ENCODE measurements at places on chromosomes 7 and 10.
A peak's percentile ranks its signal among the peaks of the same experiment; 100 is the strongest.

- DNase-seq, result no peak
Observed at GRCh38 chr7:18444826-18445225, 50.7 kb upstream of the HDAC9 start.

DNA sequence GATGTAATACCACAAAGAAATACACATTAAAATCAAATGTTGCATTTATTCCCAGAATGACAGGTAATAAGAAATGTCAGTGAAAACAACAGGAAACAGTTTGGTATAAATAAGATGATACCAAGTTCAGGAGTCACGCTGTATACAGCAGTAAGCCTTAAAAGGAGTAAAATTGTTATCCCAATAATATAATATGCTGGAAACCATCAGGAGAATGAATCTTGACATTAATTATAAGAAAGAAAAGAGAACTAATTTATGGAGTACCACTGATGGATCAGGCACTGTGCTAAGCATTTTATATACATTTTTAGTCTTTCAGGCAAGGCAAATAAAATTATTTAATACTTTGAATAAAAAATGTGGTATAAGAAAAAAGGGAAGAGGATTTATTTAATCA lies 27.6 kb downstream of the PRKAR2B start:
- DNase-seq, result no peak

- no peak for DNase-seq
Observed at GRCh38 chr10:8705415-8705814, 650.9 kb downstream of the GATA3 start.

DNA sequence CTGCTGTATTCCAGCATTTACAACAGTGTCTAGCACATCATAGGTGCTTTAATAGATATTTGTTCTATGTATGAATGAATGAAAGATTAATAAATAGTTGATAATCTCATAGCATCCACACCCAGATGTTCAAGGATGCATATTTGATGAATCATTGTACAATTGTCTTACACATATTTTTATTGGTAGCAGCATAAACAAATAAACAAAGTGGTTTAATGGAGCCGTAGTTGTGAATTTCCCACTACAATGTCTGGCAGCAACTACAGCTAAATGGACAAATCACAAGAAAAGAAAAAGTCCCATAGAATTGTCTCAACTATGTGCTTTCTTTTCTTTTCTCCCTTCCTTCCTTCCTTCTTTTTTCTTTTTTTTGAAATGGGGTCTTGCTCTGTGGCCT lies 150.8 kb downstream of the NRP1 start:
- DNase-seq, result no peak

DNA sequence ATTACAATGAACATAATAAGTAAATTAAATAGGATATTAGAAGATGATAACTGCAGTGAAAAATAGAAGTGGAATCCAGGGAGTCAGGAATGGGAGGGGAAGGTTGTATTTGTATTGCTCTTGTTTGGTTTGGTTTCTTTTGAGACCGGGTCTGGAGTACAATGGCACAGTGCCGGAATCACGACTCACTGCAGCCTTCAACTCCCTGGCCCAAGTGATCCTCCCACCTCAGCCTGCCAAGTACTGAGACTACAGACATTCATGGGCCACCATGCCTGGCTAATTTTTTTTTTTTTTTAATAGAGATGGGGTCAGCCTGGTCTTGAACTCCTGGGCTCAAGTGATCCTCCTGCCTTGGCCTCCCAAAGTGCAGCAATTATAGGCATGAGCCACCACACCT lies 59.9 kb upstream of the LRRC4 start:
- no peak for DNase-seq

DNA sequence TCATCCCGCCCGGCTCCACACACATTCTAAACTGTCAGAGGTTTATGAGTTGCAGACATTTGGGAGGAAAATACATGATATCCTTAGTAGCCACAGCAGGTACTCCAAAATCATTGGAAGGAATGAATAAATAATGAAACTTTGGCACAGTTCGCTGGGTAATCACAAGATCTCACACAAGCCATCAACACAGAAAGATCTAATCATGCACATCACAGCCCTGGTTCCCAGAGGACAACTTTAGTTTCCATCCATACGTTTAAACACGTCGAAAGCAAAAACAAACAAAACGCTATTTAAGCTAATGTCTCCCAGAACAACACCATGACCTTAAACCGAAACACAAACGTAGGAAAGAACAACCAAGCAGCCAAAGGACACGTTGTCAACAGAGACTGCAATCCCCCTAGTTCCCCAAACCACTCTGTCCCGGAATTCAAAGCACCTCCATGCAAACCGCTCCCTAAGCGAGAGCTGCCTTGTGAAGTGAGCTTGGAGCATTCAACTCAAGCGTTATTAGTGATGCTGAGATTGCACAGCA lies 12.3 kb downstream of the SVIL start:
- DNase-seq, result no peak

DNA sequence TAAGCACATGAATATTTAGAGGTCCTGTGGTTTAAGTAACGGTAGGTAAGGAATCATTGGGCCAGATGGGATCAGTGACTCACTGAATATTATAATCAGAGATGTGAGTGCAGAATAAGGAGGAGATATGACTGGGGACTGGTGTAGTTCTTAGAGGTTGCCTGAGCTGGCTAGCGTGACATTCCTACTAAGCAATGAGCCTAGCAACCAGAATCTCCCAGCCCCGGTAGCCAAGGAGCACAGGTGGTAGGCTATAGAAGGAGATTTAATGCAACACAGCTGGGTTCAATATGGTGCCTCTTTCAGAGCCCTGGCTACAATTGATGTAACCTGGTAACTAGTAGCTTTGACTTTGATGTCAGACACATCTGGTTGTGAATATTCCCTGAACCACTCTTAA lies 641.6 kb downstream of the AUTS2 start:
- no peak for DNase-seq

DNA sequence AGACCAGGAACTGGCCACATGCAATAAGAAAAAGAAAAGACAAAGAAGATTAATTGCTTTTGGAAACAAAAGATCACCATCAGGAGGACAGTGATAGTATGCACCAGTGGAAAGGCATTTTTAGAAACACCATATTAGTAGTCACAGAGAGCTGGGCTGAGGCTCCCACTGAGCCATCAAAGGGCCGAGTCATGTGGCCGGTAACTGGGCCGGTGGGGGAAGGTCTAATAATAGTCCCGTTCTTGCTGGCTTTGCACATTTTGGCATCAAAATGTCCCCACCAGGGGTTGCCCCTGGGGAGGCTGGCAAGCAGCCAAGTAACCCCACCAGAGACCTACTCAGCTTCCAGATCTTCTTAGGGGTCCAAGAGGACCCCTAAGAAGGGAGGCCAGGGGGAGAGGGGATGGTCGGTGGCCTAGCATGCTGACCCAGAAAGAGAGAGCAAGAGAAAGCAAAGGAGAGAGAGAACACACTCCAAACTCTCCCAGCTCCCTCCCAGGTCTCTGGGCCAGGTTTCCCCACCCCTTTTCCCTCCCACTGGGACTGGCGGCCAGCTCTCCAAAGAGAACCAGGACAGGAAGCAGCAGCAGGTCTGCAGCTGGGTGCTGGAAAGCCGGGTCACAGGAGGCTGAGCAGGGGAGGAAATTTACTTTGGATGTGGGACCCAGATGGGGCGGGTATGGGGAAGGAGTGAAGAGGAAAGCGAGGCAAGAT lies 70.2 kb upstream of the FGFR2 start:
- no peak for DNase-seq

GRCh38 chr7:139739863-139740597 lies 37.8 kb downstream of the HIPK2 start:
- DNase-seq, result no peak

DNA sequence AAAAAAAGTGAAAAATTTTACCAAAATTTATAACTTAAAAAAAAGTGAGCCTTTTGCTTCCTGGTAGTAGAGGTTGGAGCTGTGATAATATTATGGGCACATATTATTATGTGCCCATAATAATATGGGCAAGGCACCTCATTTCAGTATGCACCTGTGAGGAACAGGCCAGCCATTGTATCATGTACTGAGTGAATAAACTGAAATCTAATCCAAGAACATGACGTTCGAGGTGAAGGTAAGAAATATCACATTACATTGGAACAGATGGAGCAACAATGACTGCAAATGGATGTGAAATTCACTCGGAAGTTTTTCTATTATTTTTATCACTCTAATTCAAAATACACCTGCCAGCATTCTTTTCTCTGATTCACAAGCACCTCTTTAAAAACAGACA lies 216.0 kb downstream of the KLF6 start:
- no peak for DNase-seq

- no peak for DNase-seq
Observed at GRCh38 chr10:10392511-10392910, 625.2 kb upstream of the CELF2 start.

DNA sequence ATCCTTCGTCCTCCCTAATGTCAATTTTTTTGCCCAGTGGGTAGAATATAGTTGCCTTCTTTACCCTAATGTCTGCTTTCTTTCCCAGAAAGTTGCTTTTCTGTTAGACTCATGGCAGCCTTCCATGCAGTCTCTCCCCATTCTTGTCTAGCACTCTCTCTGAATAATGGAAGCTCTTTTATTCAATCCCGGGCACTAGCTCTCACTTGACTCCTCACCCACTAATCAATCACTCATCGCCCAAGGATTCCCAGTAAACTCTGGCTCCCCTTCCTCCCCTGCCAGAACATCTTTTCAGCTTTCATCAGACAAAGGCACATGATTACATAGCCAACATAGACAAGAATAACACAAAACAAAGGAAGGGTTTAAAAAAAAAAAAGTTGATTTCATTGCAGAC lies 100.2 kb upstream of the RELN start:
- no peak for DNase-seq

DNA sequence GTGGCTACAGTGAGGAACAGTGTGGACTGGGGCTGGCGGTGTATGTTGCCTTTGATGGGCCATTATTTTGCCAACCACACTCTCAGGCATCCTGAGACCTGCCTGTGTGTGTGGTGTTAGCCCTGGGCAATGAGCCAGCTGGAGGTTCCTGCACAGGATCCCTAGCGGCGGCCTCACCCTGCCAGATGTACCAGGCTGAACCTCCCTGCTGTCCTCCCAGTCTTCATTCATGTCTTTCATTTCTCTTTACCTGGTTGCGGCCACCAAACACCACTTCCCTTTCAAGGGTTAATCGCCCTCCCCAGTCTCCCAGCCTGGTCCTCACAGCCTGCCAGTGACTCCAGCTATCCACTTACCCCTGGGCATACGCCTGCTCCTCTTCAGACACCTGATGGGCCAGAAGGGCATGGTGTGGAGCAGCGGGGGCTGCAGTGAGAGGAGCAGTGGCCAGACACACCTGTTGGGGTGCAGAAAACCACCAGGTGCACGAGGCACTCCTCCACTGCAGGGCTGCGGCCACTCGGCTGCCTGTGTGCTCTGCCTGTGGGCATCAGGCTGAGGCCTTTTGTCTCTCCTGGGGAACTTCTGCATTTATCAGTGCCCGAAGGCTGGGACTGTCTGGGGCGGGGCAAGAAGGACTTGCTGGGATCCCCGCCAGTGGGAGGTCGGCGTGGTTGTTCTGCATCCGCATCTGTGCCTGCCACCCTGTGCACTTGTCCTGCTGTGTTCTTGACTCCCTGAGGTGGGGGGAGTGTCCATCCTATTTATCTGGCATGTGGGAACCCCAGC lies 111.6 kb downstream of the ARHGAP22 start:
- no peak for DNase-seq

- DNase-seq, result no peak
Observed at GRCh38 chr7:101240226-101241014, 2.8 kb upstream of the CLDN15 start.

DNA sequence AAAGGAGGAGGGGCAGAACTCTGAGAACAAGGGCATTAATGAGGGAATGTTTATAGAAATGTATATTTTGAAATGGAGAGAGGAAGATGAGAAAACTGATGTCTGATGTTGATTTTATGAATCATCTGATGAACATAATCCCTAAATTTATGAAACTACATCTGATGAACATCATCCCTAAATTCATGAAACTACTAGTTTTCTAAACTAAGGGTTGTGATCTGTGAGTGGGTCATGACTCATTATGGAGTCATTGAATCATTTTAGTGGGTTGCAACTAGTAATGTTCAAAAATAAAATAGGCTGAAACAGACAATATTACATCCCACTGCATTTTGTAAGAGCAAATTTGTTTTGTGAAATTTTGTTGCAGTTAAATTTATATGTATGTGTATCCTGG lies 442.6 kb upstream of the TEX47 start:
- DNase-seq, result no peak

DNA sequence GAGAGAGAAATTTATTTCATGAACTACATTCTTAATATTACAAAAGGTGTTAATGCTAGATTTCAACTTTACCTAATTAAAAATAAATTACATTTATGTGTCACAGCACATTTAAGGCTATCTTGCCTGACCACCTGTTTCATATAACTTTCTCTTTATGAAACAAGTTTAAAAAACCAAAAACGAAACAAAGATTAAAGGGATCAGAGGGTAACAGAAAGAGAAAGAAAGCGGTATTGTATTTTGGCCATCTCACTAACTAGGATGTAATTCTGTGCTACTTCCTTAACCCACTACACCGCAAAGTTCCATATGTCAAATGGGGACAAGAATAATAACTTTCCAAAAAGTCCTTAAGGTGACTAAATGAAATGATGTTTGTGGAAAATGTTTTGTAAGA lies 6.3 kb upstream of the RHOBTB1 start:
- DNase-seq, result no peak

DNA sequence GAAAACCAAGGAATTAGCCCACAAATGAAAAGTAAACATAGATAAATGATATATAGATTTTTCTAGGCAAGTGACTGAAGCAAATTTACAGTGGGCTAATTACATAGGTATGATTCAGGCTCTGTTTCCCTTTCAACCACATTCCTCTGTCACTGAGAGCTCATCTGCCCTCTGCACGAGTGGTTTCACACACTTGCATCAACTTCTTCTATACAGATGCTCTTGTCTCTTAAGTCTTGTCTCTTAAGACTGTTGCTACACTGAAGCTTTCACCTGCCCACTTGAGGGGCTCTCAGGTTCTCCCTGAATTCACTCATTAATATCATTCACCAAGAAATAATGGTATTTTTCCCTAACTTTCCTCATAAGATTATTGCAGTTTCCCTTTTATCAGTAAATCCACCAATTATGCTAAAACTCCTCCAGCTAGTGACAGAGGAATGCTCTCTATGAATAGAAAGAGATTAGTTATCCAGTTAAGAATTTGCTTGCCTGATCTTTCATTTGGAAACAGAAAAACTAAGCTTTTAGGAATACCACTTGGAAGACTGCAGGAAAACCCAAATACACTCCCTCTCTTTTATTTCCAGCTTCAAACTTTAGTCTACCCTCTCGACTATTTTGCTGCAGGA lies 95.7 kb downstream of the ELAPOR2 start:
- DNase-seq, result peak; percentile 63

DNA sequence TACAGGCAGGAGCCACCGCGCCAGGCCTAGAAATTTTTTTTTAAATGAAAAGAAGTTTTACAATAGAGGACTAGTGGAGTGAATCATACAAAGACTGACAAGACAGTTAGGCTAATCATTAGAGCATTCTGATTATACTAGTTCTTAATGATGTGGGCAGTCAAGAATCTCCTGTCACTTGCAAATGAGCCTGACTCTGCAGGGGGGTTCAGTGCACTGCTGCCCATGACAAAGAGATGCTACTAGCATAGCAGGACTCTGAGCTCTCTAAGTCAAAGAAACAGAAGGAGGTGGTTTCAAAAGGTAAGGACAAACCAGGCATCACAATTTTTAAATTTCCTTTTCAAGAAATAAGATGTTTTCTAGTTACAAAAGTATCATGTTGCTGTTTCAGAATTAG lies 59.0 kb downstream of the CCDC6 start:
- DNase-seq, result no peak

Data from activated T-cell treated with anti-CD3 and anti-CD28 coated beads, Interleukin-2, amount 50 U/mL, for 72 hours (primary cell).